HL-60 (cell line): ENCODE measurements at places on chromosomes 11 and 22.

- no peak for DNase-seq
Observed at GRCh38 chr11:73734993-73735392, 25.9 kb downstream of the RAB6A start.

- DNase-seq = no peak
Observed at GRCh38 chr22:43392385-43392989, 19.3 kb upstream of the MPPED1 start.

GRCh38 chr11:87743007-87743406 is 432.2 kb downstream of the RAB38 start:
- DNase-seq = no peak

GRCh38 chr11:2379466-2380174 is 2.5 kb downstream of the CD81 start:
- DNase-seq = no peak

GRCh38 chr11:65981972-65982823 is 19.8 kb downstream of the EIF1AD start:
- DNase-seq = no peak

DNA sequence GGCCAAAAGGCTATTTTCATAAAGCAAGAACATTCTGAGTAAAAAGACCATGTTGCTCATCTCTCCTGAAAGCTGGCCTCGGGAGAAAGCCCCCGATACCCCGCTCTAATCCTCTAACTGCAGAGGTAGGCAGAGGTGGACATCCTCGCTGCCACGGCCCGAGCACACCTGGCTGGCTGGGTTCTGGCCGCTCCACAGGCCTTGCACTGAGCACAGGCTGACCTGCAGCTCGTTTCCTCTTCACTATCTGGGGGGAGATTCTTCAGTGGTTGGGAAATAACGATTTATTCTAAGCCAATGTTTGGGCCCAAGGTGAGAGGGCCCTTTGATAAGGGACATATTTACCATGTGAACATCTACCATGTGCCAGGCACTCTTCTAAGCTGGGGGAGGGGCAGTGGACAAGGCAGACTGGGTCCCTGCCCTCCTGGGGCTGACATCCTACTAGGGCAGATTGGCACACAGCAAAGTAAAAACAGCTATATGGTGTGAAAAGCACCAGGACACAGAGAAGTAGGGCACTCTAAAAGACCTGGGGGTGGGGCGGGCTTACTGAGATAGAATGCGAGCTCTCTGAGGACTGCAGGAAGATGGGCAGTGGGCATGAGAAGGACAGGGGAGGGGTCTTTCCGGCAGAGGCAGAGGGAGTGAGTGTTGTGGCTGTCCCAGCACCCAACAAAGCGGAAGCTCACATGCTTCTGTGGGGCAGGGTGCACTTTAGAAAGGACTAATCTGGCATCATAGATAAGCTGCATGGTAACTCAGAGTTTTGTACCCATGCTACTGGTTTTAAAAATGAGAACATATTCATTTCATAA is 65.5 kb upstream of the ARFGAP3 start:
- DNase-seq = no peak

- no peak for DNase-seq
Observed at GRCh38 chr11:109644152-109644551, 222.2 kb downstream of the C11orf87 start.

DNA sequence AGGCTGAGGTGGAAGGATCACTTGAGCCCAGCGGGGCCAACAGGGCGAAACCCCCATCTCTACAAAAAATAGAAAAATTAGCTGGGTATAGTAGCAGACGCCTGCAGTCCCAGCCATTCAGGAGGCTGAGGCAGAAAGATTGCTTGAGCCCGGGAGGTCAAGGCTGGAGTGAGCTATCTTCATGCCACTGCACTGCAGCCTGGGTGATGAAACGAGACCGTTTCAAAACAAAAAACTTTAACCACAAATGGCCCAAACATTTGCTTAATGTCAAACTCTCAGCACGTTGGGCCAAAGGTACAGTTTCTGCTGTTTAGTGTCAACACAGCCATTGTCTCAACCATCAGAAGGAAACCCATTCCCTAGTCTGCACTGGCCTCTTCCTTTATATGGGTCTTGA is 69.2 kb upstream of the TTC12 start:
- DNase-seq = no peak

DNA sequence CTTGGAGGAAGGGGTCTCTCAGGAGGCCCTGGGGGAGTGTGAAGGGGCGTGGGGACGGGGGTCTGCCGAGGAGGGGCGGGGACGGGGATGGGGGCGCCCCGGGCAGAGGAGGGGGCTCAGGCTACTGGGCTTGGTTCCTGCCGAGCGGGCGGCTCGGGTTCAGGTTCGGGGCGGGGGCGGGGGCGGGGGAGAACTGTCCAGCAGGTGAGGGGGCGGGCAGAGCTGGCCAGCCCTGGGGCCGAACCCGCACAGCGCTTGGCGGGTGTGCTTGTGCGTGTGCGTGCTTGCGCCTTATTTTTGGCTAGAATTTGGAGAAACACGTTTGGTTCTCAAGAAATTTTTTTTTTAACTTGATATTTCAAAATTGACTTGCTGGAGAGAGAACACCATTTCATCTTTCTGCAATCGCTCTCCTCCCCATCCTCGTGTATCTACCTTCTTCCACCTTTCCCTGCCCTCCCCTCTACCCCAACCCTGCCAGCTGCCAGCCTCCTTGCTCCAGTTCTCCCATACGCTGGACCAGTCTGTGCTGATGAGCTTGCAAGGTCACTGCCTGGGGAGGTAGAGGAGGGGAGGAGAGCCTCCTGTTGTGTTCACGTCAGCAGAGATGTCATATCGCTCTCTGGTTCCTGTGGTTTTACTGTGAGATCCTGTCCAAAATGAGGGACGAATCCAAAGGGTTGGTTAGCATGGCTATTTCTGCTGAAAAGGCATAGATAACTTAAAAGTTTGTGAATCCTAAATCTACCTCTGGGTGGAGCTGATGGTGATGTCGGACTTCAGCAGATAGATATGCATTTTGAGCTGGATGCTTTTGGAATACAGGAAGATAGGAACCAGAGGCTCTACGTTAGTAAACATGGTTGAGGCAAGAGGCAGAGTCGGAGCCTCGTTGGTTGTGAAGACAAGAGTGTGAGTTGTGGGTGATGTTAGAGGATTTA is 668 bp downstream of the MADD start:
- DNase-seq = no peak

- no peak for DNase-seq
Observed at GRCh38 chr11:44980533-44981427, 30.1 kb upstream of the TP53I11 start.

DNA sequence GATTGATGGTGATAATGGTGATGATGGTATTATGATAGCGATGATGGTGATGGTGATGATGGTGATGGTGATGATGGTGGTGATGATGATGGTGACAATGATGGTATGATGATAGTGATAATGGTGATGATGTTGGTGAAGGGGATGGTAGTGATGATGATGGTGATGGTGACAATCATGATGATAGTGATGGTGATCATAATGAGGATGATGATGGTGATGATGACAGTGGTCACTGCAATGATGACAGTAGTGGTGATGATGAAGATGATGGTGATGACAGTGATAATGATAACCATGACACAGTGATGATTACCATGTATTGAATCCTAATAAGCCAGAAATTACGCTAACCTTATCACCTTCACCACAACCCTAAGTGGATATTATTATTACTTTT is 128.2 kb downstream of the SHANK2 start:
- DNase-seq = no peak

DNA sequence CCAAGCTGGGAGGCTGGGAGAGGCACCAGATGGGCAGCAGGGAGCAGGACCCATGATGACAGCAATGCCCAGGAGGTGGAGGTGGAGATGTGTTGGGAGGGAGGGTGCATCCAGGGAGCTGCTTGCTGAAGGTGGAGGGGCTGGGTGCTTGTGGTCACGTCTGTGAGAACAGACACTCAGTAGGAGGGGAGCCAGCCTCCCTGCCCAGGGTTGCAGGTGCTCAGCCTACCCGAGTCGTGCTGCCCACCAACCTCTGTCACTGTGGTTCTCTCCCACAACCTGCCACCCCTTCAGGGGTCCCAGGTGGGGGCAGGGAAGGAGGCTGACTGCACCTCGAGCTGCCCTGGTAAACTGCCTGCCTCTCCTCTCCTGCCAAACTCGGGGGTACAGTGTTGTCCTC is 5.5 kb downstream of the PRDX5 start:
- DNase-seq = no peak

GRCh38 chr11:776561-777287 is 563 bp downstream of the GATD1 start:
- DNase-seq = peak; percentile 63

- no peak for DNase-seq
Observed at GRCh38 chr11:74895340-74896116, 53.4 kb downstream of the XRRA1 start.

- no peak for DNase-seq
Observed at GRCh38 chr11:33463059-33463458, 205.9 kb downstream of the HIPK3 start.

DNA sequence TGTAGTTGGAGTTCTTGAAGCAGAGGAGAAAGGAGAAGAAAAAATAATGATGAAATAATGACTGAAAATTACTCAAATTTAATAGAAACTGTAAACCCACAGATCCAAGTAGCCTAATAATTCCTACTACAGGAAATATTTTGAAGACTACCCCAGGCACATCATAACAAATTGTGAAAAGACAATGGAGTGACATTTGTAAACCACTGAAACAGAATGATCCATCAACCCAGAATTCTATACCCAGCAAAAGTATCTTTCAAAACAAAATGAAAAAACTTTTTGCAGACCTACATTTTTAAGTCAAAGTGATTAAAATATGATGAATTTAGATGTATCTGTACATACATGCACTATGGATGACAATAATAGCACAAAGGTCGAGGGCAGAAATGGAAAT is 194.6 kb downstream of the TMEM135 start:
- DNase-seq = no peak
